NCI-H748 treated with DMSO at 0.1 percent for 48 hours (cell line): ENCODE measurements at places on chromosomes 7 and 10.
A peak's percentile ranks its signal among the peaks of the same experiment; 100 is the strongest.

- peak; percentile 69 for DNase-seq
These were observed 109.1 kb upstream of the CTTNBP2 start for GRCh38 chr7:117982071-117983055.

- DNase-seq: no peak
These were observed 239.7 kb downstream of the EMX2 start for GRCh38 chr10:117782276-117782675.

GRCh38 chr7:37352974-37353948 is 95.4 kb downstream of the ELMO1 start:
- DNase-seq: peak; percentile 11

DNA sequence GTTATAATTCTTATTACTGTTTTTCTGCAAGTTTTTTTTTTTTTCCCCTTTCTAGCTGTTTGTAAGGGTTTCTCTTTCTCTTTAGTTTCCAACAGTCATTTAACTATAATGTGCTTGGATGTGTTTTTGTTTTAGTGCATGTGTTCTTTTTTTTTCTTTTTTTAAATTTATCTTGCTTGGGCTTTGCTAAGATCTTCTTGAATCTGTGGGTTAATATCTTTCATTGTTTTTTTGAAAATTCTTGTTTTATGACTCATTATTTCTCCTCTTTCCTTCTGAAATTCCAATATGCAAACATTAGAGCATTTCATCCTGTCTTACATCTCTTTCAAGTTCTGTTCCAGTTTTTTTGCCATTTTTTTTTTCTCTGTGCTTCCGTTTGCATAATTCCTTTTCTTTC is 5.7 kb upstream of the HK1 start:
- DNase-seq: no peak

DNA sequence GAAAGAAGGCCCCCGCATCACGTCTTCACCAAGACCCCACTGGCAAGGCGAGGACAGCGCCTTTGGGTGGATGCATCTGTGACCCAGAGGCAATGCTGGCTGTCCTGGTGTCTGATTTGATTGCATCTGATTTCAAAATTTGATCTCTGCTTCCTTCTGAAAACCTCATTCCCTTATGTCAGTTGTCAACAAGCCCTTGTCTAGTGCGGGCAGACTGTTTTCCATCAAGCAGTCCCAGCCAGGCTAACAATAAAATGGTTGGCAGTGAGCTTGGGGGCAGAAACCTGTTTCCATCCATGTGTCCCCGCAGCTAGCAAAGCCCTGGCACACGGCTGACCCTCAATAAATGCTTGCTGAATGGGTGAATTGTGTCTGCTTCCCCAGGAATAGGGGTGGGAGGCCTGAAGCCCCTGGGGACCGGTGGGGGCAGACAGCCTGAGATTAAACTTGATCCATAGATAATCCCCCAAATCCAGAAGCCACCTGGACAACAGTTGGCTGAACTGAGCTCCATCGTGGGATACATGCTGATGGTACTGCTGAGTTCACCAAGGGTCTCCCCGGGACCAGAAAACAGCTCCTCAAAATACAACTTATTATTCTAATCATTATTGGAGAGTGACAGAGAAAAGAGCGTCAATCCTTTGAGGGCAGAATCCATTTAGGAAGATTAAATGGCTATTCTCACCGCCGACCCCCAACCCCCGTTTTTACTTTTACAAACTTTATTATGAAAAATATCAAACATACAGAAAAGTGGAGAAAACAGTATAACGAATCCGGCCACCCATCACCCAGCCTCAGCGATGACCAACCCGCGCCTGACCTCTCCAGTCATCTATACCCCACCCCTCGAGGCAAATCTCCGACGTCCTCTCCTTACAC is 912 bp upstream of the DUSP5 start:
- no peak for DNase-seq

DNA sequence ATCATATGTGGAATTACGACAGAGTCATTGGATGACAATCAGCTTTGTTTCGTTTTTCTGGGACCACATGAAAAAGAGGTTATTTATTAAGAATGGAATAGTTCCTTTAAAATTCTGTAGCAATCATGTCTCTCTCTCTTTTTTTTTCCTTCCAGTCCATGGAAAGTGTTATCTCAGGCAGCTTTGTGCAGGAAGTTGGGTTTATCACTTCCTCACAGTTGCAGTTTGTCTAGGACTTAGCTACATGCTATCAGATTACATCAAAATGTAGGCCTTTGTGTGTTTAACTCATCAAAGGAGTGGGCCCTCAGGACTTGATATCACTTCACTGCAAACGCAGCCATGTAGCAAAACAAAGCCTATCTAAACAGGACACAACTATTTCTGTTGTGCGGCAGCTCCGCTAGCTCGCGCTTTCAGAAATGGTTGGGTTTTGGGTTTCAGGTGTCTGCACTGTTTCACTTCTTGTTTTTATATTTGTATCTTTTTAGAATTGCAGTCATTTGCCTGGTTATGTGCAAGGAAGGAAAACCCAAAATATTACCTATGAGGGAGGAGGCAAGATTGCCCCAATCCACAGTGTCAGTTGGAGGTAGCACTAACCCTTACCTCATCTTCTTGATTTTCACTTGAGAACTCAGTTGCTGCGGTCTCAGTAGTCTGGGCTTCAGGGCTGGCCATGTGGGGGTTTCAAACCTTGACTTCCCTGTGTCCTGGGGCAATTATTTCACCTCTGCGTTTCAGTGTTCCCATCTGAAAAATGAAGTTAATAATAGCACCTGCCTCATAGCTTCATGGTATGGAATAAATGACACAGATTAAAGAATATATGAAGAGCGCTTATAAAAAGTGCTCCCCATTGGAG is 66.7 kb downstream of the HHEX start:
- DNase-seq: no peak
